ENCODE measurements at places on chromosomes 1 and 21.

GRCh38 chr1:215612391-215612790 lies 45.3 kb downstream of the KCTD3 start:
- no peak for DNase-seq

GRCh38 chr1:196516373-196516772 lies 91.9 kb downstream of the KCNT2 start:
- no peak for DNase-seq

DNA sequence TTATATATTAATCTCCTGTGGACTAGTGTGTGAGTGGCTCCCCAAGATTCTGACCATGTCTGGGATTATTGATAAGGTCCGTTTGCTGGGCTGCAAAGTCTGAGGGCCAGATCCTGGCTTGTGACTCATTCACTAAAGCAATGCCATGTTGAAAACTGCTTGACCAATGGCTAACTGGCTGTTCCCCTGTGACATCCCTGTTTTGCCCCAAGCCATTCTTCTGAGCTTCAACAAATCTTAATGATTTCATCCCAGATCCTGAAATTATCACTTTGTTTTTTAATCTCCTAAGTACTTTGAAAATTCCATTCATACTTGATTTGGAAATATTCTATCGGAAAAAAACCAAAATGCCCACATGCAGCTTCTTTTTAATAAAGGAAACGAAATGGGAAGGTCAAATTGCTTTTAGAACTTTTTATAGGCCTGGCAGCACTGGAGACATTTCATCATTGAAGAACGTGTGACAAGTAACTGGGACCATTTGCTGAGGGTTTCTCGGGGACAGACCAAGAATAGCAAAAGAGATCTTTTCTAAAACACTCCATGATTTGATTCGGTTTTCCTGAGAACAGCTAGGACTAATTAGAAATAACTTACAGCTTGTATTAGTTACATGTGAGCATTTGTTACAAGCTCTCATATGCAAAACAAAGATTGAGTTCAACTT lies 121.3 kb downstream of the TGFB2 start:
- no peak for DNase-seq

GRCh38 chr1:34885405-34886247 lies 26.1 kb upstream of the SMIM12 start:
- DNase-seq: no peak

- no peak for DNase-seq
Measured at GRCh38 chr21:31744182-31744800, 12.4 kb upstream of the SCAF4 start.
